ENCODE measurements at places on chromosomes 16 and 17. TPM values are rescaled to one million over a fixed set of nuclear protein-coding genes. Genes with fewer than 3 reads are reported as not detected.

The GNGT2 gene
- total RNA-seq, result 10.9 TPM

The RND2 gene
- total RNA-seq, result 0.11 TPM

The PPY gene
- not detected for total RNA-seq

The DPEP3 gene
- not detected for total RNA-seq

The BRICD5 gene
- 2.0 TPM for total RNA-seq

The ELMO3 gene
- 3.0 TPM for total RNA-seq

The ICAM2 gene
- 8.2 TPM for total RNA-seq

The CCL5 gene
- not detected for total RNA-seq

The HAPSTR1 gene
- 41.7 TPM for total RNA-seq

The HES7 gene
- total RNA-seq, result 0.43 TPM

DNA sequence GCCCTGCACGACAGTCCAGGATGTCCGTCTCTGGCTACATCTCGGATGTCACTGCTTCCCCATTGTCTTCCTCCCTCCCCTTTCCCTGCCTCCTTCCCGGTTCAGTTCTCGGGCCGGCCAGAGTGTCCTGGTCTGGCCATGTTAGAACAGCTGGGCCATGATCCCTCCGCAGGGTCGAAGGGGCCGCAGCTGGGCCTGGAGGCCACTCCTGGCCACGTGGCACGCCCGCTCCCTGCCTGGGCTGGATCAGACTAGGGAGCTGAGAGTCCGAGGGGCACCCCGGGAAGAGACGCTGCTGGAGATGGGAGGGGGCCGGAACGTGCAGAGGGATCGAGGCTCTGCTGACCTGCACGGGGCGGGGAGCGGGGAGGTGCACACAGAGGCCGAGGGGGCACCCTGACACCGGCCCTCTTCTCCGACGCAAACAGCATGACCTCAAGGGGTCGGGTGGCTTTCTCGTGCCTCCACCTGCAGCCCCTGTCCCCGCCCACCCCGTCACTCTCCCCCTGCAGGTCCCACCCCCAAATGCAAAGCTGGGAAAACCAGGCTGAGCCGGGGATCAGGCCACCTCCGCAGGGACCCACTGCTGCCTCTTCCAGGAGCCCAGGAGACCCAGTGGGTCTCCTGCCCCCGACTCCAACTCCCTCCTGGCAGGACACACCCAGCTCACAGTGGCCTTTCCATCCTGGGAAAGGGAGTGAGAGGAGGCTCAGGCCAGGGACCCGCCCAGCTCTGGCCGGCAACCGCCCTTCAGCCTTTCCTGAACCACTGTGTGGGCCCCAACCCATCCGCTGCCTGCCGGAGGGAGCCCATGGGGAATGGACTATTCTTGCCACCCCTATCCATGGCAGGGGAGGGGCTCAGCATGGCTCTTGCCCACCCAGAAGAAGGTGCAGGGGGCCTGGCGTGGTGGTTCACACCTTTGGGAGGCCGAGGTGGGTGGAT, 38.5 kb downstream of the CTU2 start:
- no peak for DNase-seq

- no peak for DNase-seq
Observed at GRCh38 chr17:74838274-74838673, 21.4 kb downstream of the GRIN2C start.

DNA sequence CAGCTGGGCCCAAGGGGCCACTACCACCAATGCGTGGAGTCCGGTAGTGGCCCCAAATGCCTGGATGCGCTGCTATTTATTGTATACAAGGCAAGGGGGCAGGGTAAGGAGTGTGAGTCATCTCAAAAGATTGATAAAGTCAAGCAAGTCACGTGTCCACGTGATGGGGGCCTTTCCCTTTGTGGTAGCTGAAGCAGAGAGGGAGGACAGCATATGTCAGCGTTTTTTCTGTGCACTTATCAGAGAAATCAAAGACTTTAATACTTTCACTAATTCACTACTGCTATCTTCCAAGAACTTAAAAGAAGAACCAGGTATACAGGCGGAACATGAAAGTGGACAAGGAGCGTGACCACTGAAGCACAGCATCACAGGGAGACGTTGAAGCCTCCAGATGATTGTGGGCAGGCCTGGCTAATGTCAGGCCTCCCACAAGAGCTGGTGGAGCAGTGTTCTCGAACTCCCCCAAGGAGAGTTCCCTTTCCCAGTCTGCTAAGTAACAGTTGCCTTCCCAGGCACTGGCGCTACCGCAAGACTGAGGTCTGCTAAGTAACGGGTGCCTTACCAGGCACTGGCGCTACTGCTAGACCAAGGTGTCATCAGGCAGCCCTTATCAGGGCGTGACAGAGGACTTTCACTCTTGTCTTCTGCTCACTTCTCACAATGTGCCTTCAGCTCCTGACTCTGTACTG, 10.8 kb upstream of the ASB16 start:
- DNase-seq, result peak; percentile 19

DNA sequence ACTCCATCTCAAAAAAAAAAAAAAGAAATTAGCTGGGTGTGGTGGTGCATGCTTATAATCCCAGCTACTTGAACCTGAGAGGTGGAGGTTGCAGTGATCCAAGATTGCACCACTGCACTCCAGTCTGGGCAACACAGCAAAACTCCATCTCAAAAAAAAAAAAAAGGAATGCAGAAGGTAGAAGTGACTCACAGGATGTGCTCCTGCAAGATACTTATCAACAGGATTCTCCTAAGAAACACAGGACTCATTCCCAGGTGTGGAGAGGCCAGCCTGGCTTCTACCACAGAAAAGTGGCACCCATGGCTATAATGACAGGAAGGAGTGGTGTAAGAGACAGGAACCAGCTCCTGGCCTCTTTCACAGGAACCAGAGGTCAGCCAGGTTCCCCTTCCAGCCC, 13.8 kb downstream of the ELMO3 start:
- DNase-seq, result peak; percentile 69

DNA sequence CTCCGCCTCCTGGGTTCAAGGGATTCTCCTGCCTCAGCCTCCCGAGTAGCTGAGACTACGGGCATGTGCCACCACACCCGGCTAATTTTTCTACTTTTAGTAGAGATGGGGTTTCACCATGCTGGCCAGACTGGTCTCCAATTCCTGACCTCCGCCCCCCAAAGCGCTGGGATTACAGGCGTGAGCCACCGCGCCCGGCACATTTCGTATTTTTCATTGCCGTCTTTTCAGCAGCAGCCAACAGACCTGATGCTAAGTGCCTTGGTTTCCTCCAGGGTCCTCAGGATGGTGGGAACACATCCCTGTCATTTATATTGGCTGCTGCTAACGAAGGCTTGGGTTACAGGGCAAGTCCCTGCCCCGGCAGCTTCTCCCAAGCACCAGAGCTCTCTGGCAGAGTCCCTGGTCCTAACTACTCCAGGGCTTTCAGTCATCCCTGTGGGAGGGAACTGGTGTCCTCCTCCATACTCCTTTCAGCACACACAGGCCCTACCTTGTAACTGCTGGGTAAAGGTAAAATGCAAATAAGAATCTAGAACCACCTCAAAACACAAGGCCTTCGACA, 1.5 kb upstream of the RNF157 start:
- DNase-seq, result no peak

DNA sequence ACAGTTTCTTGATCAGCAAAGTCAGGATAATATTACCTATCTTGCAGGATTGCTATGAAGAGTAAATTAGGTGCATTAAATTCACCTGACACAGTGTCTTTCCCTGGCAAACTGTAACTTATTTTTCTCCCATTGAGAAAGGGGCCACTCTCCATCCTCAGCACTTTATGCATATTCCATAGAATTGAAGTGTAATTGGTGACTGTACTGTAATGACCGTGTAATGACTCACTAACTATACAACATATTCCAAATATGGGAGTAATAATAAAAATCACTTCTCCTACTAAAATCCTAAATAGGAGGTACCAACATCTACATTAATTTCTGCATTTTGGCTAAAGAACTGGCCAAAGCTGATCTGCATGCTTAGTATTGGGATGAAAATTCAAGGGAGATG, 141.9 kb upstream of the NOG start:
- no peak for DNase-seq

DNA sequence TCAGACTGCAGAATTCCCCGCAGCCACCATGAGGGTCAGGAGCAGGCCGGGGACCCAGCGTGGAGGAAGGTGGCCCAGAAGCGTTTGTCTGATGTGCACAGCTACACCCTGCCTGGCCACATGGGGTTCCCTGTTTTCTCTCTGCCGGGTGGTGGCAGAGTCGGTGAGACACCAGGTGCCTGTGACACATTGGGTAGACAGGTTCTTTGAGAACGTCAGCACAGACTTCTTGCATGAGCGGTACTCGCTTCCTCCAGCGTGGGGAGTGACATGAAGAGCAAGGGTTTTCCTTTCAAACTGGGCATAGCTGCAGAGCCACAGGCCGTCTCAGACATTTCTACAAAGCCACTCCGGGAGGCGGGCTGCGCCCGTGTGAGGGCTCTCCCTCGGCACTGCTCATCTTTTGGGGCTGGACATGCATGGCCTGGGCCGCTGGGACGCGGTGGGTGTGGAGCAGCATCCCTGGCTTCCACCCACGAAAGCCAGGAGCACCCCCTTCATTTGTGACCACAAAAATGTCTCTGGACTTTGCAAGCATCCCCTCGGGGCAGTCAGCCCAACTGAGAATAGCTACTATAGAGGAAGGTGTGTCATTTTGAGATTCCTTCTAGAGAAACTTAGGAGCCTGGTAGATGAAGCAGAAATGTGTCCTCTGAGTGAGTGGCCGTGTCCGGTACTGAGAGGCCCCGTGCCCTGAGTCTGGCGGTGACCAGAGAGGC, 26.0 kb downstream of the NME3 start:
- peak; percentile 79 for DNase-seq

GRCh38 chr16:49440156-49441065, 66.8 kb downstream of the C16orf78 start:
- DNase-seq, result no peak

DNA sequence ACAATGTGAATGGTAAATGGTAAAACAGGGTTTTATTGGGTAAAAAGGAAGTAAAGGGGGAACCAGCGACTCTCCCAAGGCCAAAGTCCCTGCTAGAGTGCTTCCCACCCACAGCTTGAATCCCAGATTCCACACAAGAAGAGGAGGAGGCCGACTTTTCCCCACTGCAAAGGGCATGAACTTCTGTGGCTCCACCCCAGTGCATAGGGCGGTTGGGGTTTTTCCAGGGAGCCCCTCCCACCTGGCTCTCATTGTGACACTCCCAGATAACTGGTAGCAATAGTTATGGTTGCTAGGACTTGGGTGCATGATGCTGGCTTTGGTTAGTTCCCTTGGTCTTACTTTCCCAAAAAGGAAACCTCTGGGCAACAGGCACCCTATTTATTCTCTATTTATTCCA, 666.0 kb upstream of the CA10 start:
- DNase-seq, result no peak

DNA sequence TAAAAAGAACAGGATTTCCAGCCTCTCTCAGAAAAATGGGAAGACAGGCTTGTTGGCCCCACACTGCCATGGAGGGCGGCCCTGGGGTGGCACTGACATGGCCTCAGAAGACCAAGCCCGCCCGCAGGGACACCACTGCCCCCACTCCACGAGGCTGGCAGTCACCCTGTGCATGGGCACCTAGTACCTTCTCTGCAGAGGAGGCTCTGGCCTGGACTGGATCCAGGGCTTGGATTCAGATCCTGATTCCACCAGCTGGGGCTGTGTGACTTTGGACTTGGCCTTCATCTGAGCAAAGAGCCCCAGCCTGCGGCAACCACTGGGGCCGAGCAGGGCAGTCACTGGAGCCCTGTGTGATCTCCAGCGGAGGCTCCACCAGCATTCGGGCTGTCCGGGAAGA, 16.8 kb upstream of the FASN start:
- no peak for DNase-seq

- no peak for DNase-seq
Observed at GRCh38 chr16:71569621-71570020, 7.3 kb downstream of the TAT start.

DNA sequence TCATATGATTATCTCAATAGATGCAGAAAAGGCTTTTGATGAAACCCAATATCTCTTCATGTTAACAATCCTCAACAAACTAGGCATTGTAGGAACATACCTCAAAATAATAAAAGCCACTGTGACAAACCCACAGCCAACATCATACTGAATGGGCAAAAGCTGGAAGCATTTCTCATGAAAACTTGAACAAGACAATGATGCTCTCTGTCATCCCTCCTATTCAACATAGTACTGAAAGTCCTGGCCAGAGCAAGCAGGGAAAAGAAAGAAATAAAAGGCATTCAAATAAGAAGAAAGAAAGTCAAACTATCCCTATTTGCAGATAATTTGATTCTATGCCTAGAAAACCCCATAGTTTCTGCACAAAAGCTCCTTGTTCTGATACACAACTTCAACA, 999.2 kb upstream of the GOT2 start:
- no peak for DNase-seq

DNA sequence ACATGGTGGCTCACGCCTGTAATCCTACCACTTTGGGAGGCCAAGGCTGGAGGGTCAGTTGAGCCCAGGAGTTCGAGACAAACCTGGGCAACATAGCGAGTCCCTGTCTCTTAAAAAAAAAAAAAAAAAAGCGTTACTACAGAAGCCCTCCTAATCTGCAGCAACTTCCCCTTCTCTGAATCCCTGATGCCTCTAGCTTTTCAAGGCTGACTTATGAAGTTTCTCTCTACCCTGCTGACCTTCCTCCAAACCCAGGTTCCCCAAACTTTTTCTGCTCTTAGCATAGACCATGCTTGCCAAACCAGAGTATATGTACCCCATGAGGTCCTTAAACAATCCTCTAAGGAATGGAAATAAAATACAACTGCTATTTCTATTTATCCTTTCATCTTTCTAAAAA, 16.4 kb downstream of the LYRM1 start:
- DNase-seq, result no peak

GRCh38 chr17:21285164-21286065, 904 bp downstream of the MAP2K3 start:
- peak; percentile 59 for DNase-seq

DNA sequence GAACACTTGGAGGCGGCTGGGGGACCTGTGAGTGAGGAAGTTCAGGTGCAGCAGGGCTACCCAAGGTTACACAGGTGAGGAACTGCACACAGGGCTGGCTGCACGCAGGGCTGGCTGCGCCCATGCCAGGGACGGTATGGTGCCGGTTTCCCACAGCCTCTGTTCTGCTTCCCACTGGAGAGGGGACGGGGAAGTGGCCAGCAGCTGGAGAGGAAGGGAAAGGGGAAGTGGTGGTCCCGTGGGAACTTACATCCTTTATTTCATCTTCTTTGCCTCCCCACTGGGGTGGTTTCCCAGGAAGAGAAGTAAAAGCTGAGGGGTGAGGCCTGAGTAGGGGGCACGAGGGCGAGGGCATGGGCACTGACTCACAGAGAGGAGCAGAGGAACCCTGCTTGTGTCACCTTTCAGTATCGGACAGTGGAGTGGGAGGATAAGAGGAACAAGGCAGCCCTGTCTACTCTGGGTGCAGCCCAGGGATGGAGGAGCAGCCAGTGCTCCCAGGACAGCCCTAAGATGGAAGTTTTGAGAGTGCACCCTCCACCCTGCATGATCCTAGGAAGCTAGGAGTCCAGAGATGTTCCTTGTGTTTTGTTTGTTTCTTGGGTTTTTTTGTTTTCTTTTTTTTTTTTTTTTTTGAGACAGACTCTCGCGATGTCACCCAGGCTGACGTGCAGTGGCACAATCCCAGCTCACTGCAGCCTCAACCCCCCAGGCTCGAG, 25.5 kb upstream of the CDH1 start:
- DNase-seq, result no peak

GRCh38 chr17:21354796-21355385, 21.3 kb upstream of the KCNJ12 start:
- no peak for DNase-seq

GRCh38 chr17:81009136-81009535, 17.5 kb downstream of the CHMP6 start:
- no peak for DNase-seq
